ENCODE measurements at places on chromosomes 6 and 20.

DNA sequence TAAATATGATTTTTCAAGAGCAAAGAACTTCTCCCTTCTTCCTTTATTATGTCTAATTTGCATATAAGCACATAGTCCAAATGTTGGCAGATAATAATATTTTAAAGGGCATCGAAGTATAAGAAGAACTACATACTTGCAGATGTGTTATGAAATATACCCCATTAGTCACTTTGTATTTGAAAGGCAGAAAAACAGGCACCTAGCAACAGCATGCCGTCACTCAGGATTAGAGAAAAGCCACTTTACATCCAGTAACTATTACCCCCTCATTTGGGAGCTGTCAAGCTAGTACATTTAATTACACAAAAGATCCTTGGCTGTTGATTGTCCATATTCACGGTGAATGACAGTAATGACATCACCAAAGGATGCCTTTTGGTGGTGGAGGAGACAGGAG is 99.3 kb upstream of the ARMC2 start:
- DNase-seq = no peak

GRCh38 chr6:43129434-43130194 is 41.5 kb upstream of the SRF start:
- peak; percentile 10 for DNase-seq

DNA sequence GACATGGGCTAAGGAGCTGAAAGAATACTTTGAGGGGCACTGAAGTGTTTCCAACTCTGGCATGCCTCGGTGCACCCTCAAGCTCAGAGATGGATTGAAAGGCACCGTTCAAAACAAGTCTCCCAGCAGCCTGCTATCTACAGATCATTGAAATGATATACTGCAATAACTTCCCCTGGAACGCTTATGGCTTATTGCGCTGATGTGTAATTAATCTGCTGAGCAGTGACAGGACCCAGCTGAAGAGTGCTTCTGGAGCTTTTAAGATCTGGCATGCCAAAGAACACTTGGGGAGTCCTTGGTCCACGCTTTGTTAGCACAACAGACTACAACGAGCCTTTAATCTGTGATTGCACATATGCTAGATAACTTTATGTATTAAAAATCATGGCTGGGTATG is 708.2 kb downstream of the PRKN start:
- no peak for DNase-seq

GRCh38 chr6:36954262-36954931 is at the start of gene PI16:
TSS of gene PI16 (plus strand) at chr6:36954738. CDS start at chr6:36954761, 23 bp downstream.
- peak; percentile 44 for DNase-seq

GRCh38 chr20:23105193-23105592 is 19.1 kb upstream of the CD93 start:
- DNase-seq = no peak

- DNase-seq = no peak
Observed at GRCh38 chr6:155419161-155419560, 36.5 kb downstream of the NOX3 start.

DNA sequence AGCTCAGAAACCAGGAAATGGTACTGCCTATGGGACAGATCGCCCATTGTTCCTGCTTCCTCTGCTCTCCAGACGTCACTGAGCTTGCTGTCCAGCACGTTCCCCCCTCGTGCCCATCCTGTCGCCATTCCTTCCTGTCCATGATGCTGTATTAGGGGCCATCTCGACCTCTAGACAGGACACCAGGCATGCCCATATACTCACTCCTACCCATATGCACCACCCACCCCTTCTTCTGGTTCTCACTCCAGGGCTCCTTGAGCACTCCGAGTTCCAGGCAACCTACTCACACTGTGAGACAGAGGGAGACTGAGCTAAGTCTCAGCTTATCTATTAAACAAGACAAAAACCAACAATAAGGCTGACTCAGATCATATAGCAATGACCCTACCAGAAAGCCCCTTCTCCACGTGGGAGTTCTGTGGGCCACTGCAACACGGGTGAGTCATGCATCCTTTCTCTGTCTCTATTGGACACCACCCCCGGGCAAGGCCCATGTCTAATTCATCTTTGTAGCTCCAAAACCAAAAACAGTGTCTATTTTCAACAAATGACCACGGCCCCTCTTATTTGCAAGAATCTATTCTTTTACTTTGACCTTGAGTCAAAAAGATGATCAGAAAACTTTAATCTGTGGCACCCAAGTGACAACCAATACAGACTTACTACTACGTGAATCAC is 65.7 kb downstream of the PSMG4 start:
- DNase-seq = peak; percentile 17

DNA sequence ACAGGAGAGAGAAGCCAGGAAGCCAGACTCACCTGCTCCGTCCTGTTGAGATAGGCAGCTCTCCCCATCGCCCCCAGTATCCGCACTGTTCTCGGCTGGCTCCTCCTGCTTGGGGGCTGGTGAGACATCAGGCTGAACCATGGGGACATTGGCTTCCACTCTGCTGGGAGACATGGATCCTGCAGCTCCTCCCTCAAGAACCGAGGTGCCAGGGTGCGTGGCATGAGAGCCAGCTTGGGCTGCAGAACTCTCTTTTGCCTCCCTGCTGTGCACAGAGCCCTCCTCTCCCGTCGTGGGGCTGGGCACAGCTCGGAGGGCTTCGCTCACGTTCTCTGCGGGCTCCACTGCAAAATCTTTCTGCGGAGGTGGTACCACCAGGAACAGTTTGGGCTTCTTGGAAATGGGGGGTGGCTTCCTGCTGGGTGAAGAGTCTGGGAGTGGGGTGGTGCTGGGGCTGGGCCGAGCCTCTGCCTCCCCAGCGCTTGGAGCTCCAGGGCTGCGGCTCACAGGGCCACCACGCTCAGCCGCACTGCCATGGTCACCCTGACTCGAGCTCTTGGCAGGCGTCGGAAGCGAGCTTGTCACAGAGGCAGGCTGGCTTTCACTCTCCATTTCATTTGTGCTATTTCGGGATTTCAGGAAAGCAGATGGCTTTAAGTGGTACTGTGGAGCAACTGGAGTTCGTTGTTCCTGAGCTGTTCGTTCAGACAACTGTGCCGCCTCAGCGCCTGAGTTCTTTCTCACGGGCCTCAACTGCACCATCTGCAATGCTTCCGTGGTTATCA is 26.5 kb downstream of the HEBP2 start:
- no peak for DNase-seq

GRCh38 chr6:121755485-121755884 is 320.0 kb downstream of the GJA1 start:
- no peak for DNase-seq

DNA sequence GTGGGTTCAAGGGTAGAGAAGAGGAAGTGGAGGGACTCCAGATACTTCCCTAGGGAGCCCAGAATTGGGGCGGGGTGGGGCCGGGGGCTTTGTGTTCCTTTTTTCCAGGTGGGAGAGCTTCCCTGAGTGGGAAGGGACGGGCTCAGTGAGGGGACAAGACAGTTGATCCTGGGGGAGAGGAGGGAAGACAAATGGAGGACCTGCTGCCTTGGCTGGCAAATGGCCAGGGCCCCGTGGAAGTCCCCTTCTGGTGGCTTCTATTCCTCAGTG is 2.6 kb downstream of the CTSZ start:
- peak; percentile 56 for DNase-seq

DNA sequence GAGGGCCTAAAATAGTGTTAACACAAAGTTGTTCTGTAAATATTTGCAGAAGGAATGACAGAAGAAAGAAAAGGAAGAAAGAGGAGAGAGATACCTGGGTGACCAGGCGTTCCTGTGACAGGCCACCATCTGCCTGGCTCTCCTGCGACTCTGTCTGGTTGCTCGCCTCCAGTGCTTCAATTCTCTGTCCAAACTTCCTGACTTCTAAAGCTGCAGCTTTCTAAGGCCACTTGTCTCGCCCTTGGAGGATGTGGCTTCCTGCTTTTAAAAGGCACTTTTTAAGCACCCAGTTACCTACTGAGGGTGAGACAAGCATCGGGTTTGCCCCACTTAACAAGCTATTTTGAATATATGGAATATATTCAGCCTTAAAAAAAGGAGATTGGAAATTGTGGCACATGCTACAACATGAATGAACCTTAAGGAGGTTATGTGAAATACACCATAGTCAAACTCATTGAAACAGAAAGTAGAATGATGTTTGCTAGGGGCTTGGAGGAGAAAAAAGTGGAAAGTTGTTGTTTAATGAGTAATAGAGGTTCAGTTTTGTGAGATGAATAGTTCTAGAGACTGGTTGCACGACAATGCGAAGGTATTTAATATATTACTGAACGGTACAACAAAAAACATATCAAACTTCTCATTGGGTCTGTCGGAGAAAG is 32.8 kb downstream of the VIP start:
- no peak for DNase-seq

DNA sequence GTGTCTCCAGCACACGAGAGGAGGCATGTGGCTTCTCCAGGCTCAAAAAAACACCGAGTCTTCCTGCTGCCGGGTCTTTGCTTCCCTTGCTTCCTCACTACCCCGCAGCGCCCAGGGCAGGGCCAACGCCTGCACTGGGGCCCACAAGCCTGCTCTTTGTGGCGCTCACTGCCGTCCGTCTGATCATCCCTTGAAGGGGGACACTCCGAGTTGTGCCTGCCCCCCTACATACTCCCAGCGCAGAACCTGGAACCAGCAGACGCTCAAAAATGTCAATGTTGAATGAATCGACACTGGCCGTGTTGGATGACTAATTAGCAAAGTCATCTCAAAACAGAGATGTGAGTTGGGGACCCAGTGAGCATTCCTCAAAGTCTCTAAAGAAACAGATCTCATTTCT is 8.1 kb upstream of the ARFGAP1 start:
- DNase-seq = no peak

- peak; percentile 32 for DNase-seq
Observed at GRCh38 chr6:145865175-145865574, 50.6 kb upstream of the FBXO30 start.

- no peak for DNase-seq
Observed at GRCh38 chr20:4471221-4471620, 250.5 kb upstream of the PRND start.

- DNase-seq = no peak
Observed at GRCh38 chr6:132513831-132514545, 1.1 kb upstream of the STX7 start.

DNA sequence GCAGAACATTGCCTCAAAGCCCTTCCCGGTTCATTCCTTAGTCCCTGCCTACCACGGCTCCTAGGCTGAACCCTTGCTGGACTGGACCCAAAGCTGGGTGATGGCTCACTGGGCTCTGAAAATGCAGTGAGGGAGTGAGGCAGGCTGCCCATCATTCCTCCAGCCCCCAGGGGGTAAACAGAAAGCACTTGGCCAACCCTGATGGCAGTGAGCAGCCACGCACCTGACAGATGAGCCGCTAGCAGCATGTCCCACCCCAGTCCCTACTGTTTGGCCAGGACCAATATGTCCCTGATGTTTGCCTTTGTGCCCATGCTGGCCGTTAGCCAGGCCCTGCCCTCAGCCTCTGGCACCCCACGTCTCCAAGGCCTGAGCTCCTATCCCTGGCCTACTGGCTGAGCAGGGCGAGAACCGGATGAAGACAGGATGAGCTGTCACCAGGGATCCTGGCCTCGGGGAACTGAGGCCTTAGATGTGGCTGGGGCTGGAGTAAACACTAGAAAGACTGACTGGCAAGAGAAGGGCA is 19.4 kb upstream of the BAK1 start:
- DNase-seq = no peak

- DNase-seq = no peak
Observed at GRCh38 chr20:23159947-23160318, 73.8 kb upstream of the CD93 start.

- DNase-seq = no peak
Observed at GRCh38 chr6:68053805-68054373, 581.2 kb upstream of the ADGRB3 start.

DNA sequence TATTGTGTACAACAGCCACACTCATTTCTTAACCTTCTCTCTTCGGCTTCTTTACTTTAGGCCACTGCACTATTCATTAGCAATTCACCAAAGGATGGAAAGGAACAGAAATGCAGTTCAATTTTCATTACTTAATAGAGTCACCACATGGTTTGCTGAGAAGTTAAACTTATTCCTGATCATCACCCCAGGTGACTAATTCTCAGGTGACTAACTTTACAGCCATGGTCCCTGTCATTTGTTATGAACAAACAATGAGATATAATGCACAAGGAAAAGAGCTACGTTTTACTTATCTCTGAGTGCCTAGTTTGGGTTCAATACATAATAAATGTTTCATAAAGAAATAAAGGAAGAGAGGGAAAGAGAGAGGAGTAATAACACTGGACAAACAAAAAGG is 45.8 kb upstream of the DST start:
- DNase-seq = no peak

DNA sequence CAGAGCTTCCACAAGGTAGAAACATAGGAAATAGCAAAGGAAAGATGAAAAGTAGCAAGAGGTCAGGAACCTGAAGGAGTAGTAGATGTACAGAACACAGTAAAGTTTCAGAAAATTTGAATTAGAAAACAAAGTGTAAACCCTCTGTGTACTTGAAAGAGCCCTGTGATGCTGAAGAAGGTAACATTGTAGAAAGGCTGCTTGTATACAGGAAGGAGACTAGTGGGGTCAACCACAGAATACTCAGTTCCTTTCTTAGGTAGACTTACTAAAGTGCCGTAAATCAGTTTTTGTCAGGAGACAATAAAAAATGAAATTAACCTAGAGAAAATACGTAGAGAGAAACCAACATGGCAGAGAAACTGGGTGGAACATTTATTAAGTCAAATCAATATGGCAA is 149.7 kb downstream of the AIG1 start:
- DNase-seq = no peak

DNA sequence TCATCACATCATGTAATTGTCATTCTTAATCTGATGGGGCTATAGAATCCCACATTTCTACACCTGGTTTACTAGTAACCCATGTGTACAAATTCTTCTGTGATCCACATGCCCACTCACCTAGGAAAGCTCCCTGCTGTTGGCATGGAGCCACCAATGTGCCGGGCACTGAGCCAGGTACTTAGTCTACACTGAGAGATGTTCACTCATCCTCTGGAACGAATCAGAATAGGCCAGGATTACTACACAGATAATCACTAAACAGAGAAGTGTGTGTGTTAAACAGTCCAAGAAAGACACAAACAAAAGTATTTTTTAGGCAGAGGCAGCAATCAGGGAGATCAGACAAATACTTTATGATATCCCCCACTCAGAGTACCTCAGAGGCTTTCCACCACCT is 193.2 kb upstream of the VGLL2 start:
- no peak for DNase-seq

DNA sequence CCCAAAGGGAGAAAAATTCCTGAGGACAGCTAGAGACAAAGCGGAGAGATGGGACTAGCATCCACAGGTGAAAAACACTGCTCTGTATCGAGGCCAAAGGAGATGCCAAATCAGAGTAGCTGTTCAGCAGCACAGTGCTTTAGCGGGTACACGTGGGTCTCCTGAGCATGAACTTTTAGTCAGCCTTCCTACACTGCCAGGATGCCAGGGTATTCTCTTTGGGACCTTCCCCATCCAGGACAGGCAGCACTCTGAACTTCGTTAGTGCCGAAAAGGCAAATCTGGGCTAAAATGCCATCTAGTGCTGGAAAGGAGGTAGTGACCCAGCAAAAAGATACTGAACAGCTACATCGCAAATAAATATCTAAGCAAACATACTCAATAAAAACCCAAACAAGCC is 64.9 kb downstream of the C6orf58 start:
- no peak for DNase-seq

DNA sequence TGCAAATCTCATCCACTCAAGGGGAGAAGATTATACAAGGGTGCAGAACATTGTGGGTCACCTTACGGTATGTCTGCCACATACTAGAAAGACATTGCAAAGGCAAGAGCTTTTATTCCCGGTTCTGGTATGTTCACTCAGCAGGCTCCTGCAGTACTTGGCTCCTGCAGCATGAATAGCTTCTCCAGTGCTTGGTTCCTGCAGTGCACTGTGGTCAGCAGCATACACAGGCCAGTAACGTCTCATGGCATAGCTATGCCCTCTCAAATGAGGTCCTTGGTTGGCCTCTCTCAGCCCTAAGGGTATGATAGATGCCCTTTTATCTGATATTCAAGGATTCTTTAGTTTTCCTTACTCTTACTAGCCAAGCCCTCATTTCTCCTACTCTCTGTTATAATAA is 12.6 kb downstream of the TCP11 start:
- DNase-seq = no peak
